Bronchial smooth muscle cell (primary cell): ENCODE measurements at places on chromosomes 6 and 20. TPM values are rescaled to one million over a fixed set of nuclear protein-coding genes. Genes with fewer than 3 reads are reported as not detected.

The SLC35D3 gene
- total RNA-seq: not detected in 2 replicates

The TRIM10 gene
- under 0.01 TPM in 1 of 2 replicates, not detected in the other for total RNA-seq

The CPXM1 gene
- total RNA-seq: 0.47 and 1.0 TPM in 2 replicates

The KCNK16 gene
- total RNA-seq: not detected in 2 replicates

The GJA10 gene
- not detected in 2 replicates for total RNA-seq

The RPS6KA2 gene
- 38.1 and 99.8 TPM in 2 replicates for total RNA-seq

The ROS1 gene
- total RNA-seq: under 0.01 TPM in 2 replicates

The PSMB8 gene
- total RNA-seq: 71.3 and 74.7 TPM in 2 replicates

The SLPI gene
- 1.1 and 2.8 TPM in 2 replicates for total RNA-seq

The GCNT2 gene
- total RNA-seq: 0.32 and 0.60 TPM in 2 replicates

The CLVS2 gene
- under 0.01 TPM in 1 of 2 replicates, not detected in the other for total RNA-seq

The CAGE1 gene
- under 0.01 and 0.09 TPM in 2 replicates for total RNA-seq

The BANF2 gene
- total RNA-seq: not detected in 2 replicates

The MAPK13 gene
- 5.2 and 10.2 TPM in 2 replicates for total RNA-seq

The RAET1L gene
- not detected in 2 replicates for total RNA-seq

The MDFI gene
- total RNA-seq: 0.26 TPM in 1 of 2 replicates, not detected in the other

The PRKN gene
- total RNA-seq: 3.6 and 4.0 TPM in 2 replicates

The CCN2 gene
- total RNA-seq: 15.5 and 145 TPM in 2 replicates

The C20orf202 gene
- not detected in 2 replicates for total RNA-seq

The NR2E1 gene
- total RNA-seq: not detected in 2 replicates

The GSTA3 gene
- total RNA-seq: 0.17 TPM in 1 of 2 replicates, not detected in the other

The DLL1 gene
- total RNA-seq: under 0.01 and 0.09 TPM in 2 replicates

The TMC2 gene
- total RNA-seq: 0.09 TPM in 1 of 2 replicates, not detected in the other

The WFDC10B gene
- 0.26 TPM in 1 of 2 replicates, not detected in the other for total RNA-seq
